EL (cell line): ENCODE measurements at places on chromosomes 6 and 20.

DNA sequence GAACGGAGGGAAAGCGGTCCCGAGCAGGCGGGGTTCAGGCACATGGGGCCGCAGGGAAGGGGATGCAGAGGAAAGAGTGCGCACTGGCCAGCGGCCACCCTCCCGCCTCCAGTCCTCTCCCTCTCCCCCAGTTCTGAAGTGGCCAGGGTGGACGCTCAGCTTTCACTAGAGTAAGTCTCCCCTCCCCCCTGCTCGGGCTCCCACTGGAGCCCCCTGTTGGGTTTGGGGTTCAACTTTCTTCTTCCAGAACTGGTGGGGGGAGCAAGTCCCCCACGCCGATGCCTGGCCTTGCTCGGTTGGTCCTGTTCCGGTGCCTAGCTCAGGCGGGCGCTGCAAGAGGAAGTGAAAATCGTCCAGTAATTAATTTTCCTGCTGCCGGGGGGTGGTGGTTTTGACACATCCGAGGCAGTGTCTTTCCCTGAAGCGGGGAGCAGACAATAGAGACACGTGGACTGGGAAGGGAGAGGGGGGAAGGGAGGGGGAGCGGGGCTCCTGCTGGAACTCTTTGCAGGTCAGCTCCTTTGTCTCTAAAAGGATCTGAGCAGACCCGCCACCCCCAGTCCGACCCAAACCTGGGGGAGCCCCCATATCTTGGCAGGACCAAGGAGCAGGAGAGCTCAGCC, 824 bp upstream of the SCRT2 start:
- DNase-seq, result no peak

- DNase-seq, result no peak
These were observed 34.4 kb downstream of the SLC52A3 start for GRCh38 chr20:733861-734260.

GRCh38 chr20:47773371-47773786, 11.9 kb downstream of the SULF2 start:
- DNase-seq, result no peak

GRCh38 chr6:139602577-139602976, 228.1 kb upstream of the CITED2 start:
- DNase-seq, result no peak

- DNase-seq, result peak; percentile 60
These were observed 122.1 kb downstream of the CD164 start for GRCh38 chr6:109260126-109260525.

- DNase-seq, result no peak
These were observed 118.0 kb downstream of the NFATC2 start for GRCh38 chr20:51424270-51425117.

DNA sequence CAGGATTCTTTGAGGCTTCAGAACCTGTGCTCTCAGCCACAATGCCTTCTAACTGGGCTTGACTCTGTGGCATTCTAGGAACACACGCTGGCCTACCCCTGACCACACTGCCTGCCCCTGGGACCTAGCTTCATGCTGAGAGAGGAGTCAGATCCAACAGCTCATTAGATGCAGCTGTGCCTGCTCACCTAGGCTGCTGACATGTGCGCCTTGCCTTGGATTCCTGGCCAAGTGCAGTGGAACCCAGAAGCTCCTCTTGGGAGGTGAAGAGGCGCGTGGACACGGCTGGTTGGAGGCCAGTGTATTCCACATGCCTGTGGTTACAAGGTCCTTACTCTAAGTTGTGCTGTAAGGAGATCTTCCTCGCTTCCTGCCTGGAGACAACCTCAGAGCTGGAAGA, 24.7 kb upstream of the KCNK16 start:
- no peak for DNase-seq

DNA sequence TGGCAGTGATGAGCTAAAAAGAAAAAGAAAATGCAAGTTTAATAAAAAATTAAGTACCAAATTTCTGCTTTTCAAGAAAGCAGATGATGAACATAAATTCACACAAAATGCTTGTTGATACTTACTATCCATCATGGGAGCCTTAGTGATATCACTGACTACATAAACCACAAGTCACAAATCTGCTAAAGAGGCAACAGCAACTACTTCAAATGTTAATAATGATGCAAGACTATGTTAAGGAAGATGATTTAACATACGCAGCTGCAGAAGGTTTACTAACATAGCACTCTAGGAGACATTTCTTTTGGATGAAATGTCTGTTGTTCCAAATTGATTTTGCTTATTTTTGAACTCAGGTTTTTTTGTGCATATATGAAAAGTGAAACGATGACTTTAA, 18.6 kb downstream of the FYN start:
- no peak for DNase-seq

GRCh38 chr6:44914141-44914540, 414.0 kb upstream of the RUNX2 start:
- DNase-seq, result no peak

- DNase-seq, result no peak
These were observed 68.4 kb upstream of the RBM24 start for GRCh38 chr6:17212546-17213371.
